Neural progenitor cell (in vitro differentiated cells): ENCODE measurements at places on chromosomes 11 and 22. TPM values are rescaled to one million over a fixed set of nuclear protein-coding genes. Genes with fewer than 3 reads are reported as not detected.

- no peak overlapping the region for H3K4me3 ChIP-seq
- H3K27me3 ChIP-seq, result no peaks in the 10 kb centered on the region
- H3K4me1 ChIP-seq, result no peaks in the 10 kb centered on the region
- no peak overlapping the region for H3K27ac ChIP-seq
Observed at GRCh38 chr11:103939694-103940093, 96.7 kb upstream of the DDI1 start.

- no peak for DNase-seq
- H3K4me3 ChIP-seq, result no peak overlapping the region
- H3K27ac ChIP-seq, result no peak overlapping the region
- H3K4me1 ChIP-seq, result no peaks in the 10 kb centered on the region
- H3K27me3 ChIP-seq, result no peaks in the 10 kb centered on the region
Observed at GRCh38 chr11:35458846-35459245, 39.5 kb upstream of the SLC1A2 start.

- H3K4me1 ChIP-seq, result peaks cover 35% of the 10 kb centered on the region
- H3K4me3 ChIP-seq, result no peak overlapping the region
- no peak overlapping the region for H3K27ac ChIP-seq
- DNase-seq, result peak; percentile 67
Observed at GRCh38 chr11:8338138-8338537, 74.5 kb upstream of the LMO1 start.

MPST gene
- 36.9 and 157 TPM in 2 replicates for total RNA-seq

SGSM1 gene
- 1.1 and 1.8 TPM in 2 replicates for total RNA-seq
